ENCODE measurements at places on chromosomes 7 and 10. TPM values are rescaled to one million over a fixed set of nuclear protein-coding genes. Genes with fewer than 3 reads are reported as not detected.

The IFIT1B gene
- total RNA-seq = not detected

The TMEM236 gene
- 0.30 TPM for total RNA-seq

The CALHM2 gene
- total RNA-seq = 9.8 TPM

The ZNF680 gene
- 21.8 TPM for total RNA-seq

- DNase-seq = no peak
Measured at GRCh38 chr10:91987397-91988037, 63.9 kb downstream of the BTAF1 start.

GRCh38 chr7:95632609-95633008, 36.3 kb upstream of the PDK4 start:
- no peak for DNase-seq

GRCh38 chr10:128599538-128599937, 473.3 kb upstream of the MKI67 start:
- no peak for DNase-seq

DNA sequence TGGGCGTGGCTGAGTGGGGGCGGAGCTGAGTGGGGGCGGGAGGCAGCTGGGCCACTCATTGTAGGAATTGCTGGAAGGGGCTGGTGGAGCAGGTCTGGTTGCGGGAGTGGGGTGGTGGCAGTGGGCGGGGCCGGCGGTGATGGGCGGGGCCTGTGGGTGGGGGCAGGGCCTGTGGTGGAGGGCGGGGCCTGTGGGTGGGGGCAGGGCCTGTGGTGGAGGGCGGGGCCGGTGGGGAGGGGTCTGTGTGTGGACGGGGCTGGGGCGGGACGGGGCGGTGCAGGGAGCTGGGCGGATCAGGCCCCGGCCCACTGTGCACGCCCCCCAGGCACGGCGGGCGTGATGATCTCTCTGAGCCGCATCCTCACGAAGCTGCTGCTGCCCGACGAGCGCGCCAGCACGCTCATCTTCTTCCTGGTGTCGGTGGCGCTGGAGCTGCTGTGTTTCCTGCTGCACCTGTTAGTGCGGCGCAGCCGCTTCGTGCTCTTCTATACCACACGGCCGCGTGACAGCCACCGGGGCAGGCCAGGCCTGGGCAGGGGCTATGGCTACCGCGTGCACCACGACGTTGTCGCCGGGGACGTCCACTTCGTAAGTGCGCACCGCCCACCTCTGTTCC, 14.0 kb downstream of the SLC29A4 start:
- no peak for DNase-seq

GRCh38 chr7:2049782-2050510, 182.8 kb downstream of the MAD1L1 start:
- peak; percentile 16 for DNase-seq

- no peak for DNase-seq
Measured at GRCh38 chr7:105321754-105322455, 66.8 kb downstream of the SRPK2 start.

The CACUL1 gene
- total RNA-seq = 28.5 TPM

DNA sequence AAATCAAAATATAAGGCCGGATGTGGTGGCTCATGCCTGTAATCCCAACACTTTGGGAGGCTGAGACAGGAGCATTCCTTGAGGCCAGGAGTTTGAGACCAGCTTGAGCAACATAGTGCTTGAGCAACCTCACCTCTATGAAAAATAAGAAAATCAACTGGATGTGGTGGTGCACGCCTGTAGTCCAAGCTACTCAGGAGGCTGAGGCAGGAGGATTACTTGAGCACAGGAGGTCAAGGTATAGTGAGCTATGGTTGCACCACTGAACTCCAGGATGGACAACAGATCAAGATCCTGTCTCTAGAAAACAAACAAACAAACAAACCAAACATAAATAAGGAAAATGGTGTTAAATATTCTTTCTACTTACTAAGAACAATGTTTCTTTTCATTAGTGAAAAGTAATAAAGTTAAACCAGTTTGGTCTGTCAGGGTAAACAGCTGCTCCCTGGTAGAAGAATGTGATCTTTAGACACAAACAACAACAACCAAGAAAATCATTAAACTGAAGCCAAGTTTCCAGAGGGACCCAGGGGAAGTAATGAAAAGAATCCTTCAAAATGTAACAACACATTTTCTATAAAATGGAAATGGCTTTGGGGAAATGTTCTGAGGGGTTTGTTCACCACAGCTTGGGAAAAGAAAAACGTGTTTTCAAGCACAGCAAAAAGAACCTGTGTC, 17.5 kb upstream of the BAG3 start:
- no peak for DNase-seq

The BMPER gene
- 0.59 TPM for total RNA-seq

DNA sequence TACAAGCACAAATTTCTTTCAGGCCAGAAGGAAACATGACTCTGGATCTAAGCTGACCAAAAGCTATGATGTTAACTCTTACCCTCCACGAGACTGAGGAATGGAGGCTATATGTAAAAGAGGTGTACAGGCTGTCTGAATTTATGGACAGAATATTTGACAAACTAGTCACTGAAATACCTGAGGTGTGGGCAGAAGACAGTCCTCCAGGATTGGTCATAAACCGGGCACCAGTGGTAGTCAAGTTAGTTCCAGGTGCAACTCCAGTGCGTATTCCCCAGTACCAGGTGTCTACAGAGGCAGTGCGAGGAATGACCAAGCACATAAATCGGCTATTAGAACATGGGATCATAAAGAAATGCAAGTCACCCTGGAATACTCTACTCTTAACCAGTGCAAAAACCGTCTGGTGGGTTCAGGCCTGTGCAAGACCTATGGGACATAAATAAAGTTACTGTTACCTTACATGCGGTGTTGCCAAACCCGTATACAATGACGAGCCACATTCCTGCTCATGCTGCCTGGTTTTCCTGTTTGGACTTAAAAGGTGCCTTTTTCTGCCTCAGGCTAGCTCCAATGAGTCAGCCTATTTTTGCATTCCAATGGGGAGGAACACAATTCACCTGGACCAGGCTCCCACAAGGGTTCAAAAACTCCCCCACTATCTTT, 6.7 kb upstream of the CYREN start:
- DNase-seq = no peak

The OGA gene
- 79.8 TPM for total RNA-seq

DNA sequence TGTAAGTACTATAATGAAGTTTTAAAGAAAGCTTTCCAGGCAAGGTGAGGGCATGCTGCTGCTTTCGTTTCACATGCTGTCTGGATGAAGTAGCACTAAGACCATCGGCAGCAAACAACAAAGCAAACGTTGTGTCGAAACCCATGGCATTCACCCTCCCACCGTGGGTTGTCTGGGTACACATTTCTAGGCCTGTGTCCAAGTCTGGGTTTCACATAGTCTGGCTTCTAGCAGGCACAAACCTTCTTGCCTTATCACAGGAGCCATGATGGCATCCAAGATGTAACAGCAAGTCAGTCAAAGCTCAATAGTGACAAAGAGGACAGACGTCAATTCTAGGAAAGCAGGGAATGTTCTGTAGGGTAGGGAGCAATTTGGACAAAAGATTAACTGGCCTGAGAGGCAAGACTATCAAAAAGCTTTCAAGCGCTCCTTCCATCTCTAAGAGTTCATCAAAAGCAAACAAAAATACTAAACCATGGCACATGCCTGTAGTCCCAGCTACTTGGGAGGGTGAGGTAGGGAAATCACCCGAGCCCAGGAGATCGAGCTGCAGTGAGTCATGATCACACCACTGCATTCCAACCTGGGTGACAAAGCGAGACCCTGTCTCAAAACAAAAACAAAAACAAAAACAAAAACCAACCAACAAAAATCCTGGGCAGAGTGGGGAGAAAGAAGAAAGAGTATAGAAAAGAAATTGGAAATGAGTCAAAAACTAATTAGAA, 42.7 kb downstream of the PAXIP1 start:
- DNase-seq = no peak

DNA sequence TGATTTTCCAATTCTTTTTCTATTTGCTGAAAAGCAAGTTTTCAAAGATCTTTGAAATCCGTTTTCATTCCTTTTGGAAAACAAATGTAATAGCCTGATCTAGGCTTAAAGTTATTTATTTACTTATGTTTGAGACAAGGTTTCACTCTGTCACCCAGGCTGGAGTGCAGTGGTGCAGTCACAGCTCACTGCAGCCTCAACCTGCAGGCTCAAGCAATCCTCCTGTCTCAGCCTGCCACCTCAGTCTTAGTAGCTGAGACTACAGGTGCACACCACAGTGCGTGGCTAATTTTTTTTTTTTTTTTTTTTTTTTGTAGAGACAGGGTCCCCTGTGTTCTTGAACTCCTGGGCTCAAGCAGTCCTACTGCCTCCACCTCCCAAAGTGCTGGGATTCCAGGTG, 4.6 kb downstream of the ST7 start:
- no peak for DNase-seq

DNA sequence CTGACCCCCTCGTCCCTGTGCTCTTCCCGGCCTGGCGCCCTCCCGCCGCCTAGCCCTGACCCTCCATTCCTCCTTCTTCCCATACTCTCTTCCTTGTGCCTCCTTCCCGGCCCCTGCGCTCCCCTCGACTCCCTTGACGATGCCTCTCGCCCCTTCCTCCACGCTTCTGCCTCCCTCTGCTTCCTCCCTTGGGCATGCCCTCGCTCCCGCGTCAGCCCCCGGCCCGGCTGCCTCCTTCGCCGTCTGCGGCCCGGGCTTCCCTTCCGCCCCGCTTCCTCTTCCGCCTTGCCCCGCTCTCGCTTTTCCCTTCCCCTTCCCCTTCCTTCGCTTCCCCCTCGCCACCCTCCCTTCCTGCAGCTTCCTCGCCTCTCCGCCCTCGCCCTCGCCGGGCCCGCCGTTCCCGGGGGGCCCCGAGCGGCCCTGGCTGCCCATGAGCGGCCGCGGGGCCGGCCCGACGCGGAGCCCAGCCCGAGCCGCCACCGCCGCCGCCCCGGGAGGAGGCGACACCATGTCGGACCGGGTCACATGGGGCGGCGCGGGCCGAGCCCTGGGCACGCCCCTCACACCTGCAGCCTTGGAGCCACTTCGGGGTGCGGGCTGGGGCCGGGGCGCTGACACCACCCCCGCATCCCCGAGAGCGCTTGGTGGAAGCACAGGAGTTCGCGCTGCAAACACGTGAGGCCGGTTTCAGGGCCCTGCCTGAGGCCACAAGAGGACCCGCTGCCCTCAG, at the start of gene FBXW4:
FBXW4 (minus strand) TSS at position 497 of the 730 bp plus-strand sequence; CDS start at position 432, 65 bp downstream.
- peak; percentile 76 for DNase-seq

The NPTX2 gene
- 2.1 TPM for total RNA-seq

DNA sequence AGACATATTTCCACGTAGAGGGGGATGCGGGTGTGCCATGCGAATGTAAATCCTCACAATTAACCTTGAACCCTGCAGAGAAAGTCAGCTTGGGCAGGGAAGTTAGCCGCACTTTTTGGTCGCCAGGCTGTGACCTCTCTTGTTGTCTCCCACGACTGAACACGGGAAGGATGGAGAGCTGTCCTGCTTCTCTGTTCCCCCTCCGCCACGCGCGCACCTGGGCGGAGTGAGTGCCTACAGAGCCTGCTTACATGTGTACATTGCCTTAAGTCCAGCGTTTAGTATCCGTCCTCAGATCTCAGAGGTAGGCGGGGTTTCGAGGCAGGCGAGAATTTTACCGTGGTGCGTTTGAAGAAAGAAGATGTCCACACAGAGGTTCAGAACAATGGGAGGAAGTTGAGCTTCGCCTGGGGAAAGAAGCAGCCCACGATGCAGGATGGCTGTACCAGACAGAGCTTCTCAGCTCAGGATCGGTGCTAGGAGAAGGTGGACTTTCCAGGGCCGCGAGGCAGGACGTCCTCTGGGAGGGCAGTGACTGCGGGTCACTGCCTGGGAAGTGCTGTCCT, 482 bp upstream of the ERCC6 start:
- DNase-seq = peak; percentile 56

The MARVELD1 gene
- total RNA-seq = 7.1 TPM

DNA sequence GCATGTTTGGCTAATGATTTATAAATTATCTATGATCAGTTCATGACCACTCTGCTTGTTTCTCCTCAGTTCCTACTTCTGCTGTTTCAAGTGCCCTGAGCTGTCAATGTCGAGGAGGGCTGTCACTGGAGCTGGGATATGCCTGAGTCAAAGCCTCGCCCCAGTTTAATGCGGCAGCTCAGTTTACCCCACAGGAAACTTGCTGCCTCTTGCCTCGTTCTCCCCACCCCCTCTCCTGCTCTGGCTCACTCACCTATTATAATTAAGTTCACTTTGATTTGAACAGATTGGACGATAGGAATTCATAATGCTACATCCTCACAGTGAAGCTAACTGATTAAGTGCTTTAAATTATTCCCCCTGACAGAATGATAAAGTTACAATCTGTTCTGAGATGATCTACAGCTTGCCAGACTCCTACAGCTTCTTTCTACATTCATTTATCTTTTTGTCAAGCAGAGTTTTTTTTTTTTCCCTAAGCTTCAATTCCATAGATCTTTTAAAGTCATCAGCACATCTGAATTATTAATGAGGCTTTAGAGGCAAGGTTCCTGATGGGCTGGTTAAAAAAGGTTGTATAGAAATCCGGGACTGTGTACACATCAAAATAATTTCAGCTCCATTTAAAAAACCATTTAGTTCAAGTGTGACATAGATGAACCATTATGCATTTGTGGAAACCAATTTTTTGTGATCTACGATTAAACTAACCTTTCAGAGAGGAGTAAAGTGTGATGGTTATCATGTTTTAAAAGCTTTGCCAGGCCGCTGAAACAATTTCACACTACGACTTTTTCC, 758.3 kb downstream of the KCNMA1 start:
- no peak for DNase-seq

- no peak for DNase-seq
Measured at GRCh38 chr7:4633012-4633411, 49.1 kb upstream of the FOXK1 start.

The AKR1B15 gene
- total RNA-seq = not detected

DNA sequence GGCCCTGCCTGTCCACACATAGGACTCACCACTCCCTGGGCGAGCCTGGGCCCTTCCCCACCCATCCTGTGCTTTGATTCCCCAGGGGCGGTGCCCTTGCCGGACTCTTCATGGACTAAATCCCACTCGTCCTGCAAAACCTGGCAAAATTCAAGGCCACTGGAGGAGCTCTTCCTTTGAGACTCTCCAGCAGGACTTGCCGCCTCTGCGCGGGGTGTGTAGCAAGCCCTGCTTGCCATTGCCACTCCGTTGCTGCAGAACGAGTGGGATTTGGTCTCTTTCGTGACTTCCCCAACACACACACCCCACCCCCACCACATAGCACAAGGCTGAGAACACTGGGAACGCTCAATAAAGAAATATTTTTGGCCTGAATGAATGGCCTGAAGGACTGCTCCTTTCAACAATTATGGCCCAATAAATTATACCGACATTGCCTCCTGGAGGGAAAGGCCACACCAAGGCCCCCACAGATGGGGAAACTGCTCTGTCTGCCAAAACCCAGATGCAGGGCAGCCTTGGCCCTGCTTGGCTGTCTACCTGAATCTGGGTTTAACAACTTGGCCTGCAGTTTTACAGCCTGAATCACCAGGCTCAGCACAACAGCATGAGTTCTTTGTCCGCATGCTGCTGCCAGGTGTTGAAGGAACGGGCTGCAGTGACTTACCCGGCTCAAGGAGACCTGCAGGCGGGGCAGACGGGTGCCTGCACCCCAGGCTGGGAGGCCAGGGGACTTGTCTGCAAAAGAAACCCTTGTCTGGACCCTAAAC, 72.8 kb upstream of the KAT6B start:
- no peak for DNase-seq

All from left ventricle myocardium superior (tissue), 1 donor.